NCI-H748 treated with DMSO at 0.1 percent for 48 hours (cell line): ENCODE measurements at places on chromosomes 3 and 15.

- no peak for DNase-seq
Measured at GRCh38 chr3:124526601-124527000, 203.7 kb upstream of the UMPS start.

GRCh38 chr15:39381517-39381916 is 199.4 kb upstream of the THBS1 start:
- no peak for DNase-seq

DNA sequence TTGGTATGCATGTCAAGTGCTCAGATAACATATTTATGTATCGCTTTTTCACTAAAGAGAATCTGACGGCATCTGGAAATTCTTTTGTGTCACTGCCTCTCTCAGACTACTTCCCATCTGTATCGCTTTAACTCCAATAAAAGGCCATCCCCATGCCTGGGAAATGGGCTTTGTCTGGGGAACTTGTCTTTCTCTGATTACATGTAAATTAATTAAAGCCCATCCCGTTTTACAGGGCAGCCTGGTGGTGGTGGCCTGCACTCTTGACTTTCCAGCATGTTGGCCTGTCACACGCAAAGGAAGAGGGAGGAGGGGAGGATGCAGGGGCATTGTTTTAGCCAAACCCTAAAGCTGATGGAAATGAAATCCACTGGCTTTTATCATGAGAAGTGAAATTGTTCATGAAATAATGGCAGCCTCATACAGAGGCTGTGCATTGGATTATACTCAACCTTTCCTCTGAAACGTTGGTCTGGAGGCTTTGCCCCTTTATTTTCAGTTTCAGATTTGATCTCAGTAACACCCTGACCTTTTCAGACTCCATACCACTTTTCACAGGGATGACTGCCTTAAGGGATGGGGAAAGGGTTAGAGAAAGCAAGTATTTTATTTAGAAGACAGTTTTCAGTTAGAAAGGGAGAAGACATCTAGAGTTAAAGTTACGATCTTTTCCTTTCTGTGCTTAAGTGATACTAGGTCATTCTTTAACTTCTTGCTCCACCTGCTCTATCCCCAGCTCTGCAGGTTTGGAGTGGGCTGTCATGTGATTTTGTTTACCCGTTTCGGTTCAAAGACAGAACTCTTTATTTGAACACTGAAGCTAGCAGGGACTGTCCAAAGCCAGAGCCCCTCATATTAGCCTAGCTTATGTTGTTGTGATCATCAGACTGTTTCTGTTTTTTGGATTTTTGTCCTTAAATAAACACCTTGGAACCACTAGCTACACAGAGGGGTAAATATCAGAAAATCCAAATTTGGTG is 94.6 kb upstream of the CTDSPL start:
- DNase-seq: no peak

DNA sequence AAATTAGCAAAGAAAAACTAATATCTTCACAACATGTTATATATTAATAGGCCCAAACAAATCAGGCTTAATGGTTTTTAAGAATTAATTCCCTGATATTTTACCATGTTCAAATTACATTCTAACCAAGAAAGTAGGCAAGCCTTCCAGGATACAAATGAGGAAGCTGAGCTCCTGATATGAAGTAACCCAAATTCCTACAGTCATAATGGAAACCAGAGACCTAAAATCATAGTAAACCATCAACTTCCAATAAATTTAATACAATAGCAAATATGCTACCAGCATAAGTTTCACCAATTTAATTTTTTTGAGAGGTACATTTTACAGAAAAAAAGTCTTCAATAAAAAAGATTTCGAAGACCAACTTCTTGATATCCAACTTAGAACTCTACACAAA is 3.8 kb downstream of the DCBLD2 start:
- no peak for DNase-seq

DNA sequence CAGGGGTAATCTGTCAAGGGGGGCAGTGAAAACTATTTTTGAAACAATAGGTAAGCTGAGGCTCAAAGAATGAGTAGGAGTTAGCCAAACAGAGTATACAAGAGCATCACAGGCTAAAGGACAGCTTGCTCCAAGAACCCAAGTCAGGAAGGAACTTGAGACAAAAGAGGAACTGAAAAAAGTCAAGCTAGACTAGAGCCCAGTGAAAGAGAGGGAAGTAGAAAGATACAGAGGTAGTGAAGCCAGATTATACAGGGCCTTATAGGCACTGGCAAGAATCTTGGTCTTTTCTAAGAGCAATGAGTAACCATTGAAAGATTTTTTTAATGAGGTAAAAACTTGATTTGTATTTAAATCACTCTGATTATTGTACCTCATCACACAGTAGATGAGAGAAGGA is 69.9 kb downstream of the FILIP1L start:
- no peak for DNase-seq

GRCh38 chr3:195101001-195101583 is 169.9 kb downstream of the XXYLT1 start:
- no peak for DNase-seq

DNA sequence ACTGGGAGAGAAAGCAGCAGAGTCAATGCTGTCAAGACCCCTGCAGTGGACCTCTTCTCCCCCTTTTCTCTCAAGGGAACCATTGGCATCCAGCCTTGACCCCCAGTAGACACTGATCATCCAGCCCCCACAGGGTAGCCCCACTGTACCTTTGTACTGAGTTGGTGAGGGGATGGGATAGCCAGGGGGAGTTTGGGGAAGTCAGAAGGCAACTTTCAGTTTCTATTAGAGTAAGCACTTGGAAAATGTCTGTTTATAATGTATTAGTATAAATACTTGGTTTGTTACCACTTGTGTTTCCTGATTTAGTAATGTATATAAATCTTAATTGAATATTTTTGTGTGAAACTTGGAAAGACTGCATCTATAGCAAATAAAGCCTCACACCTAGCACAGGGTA is 25.0 kb downstream of the DAG1 start:
- DNase-seq: no peak

DNA sequence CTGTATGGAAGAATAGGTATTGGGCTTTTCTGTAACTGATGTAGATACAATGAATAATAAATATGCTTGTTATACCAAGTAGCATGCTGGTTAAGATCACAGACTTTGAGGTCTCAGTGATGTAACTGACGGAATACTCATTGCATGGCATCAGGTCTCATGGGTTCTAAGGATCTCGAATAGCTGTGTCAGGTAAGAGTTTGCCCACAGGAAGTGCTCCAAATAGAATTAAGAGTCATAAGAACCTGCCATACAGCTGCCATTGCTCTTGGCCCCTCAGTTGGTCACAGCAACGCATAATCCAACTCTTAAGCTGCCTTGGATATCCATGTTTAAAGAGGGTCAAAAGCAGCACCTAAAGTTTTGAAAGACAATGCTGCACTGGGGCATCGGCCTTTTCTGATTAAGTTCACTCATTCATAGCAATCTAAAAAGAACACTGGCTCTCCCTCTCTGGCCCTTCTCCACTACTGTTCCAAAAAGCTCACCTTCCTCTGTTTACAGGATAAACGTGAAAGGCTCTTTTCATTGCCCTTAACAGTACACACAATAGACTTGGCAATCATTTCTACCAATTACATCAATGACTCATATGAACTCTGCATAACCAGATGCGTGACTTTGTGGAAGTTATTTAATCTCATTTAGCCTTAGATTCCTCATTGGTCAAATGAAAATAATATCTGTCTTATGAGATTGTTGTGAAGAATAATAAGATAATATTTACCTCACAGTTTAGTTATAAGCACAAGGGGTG is 74.6 kb downstream of the ZBTB20 start:
- DNase-seq: peak; percentile 13

DNA sequence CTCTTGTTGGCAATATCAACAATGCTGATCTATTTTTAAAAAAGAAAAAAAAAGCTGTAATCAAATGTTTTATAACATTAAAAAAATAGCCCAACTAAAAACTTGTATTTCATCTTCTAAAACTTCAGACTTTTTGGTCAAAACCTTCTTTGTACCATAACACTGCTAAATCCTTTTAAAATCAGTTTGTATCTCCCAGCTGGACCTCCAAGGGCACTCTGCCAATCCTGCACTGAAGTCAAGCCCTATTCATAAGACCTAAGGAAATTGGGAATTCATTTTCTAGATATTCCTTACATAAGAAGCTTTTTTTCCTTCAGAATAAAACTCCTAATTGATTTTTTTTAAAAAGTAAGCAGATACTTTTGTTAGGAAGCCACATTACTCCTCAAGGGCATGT is 38.2 kb upstream of the HCLS1 start:
- no peak for DNase-seq

GRCh38 chr3:46965151-46965550 is 11.4 kb downstream of the CCDC12 start:
- no peak for DNase-seq
